ENCODE measurements at places on chromosomes 3 and 15.

DNA sequence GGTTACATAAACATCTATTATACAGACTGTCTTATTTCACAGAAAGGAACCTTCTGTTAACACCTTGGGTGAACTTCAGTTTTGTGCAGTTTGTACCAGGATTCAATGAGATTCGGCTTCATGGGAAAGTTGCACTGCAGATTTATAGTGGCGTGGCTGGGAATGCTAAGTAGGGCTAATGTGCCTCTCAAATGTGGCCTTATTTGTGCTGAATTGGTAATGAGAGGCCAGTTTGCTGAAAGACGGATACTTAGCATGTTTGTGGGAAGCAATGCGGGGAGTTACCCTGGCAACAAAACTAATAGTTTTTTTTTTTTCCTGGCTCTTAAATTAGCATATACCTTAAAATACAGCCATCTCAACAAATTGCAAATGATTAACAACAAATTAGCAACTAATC, 28.6 kb upstream of the CEMIP start:
- H3K36me3 ChIP-seq: peaks cover 4% of the 10 kb centered on the region
- no peaks in the 10 kb centered on the region for H3K27me3 ChIP-seq
- no peak overlapping the region for H3K4me3 ChIP-seq
- H3K27ac ChIP-seq: no peak overlapping the region

DNA sequence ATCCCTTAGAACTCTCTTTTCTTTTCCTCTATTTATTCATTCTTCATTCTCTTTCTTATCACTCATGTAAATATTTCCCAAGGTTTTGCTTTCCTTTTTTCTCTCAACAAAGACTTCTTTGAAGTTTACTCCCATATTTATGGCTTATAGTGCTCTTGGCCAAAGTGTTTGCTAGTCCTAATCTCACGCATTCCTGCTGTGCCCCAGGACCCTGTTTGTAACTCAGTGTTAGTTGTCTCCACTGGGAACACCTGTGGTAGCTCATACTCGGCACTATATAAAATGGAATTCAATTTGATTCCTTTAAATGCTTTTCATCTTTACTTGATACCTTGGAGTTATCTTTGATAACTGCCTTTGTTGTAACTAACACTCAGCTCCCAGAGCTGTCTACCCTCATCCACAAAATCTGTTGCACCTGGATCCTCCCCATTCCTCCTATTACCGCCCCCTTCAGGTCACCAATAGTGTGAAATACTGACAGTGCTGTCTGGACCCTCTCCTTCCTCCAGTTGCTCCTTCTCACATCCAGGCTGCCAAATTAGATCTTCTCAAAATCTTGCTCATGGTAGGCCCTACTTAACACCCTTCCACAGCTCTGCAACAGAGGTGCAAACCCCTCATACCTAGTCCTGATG, 76.8 kb downstream of the TIGIT start:
- no peaks in the 10 kb centered on the region for H3K4me1 ChIP-seq
- H3K36me3 ChIP-seq: peaks cover 5% of the 10 kb centered on the region
- no peaks in the 10 kb centered on the region for H3K27me3 ChIP-seq
- H3K4me3 ChIP-seq: no peak overlapping the region
- DNase-seq: no peak
- peak overlapping the region; percentile 29 for H3K27ac ChIP-seq

DNA sequence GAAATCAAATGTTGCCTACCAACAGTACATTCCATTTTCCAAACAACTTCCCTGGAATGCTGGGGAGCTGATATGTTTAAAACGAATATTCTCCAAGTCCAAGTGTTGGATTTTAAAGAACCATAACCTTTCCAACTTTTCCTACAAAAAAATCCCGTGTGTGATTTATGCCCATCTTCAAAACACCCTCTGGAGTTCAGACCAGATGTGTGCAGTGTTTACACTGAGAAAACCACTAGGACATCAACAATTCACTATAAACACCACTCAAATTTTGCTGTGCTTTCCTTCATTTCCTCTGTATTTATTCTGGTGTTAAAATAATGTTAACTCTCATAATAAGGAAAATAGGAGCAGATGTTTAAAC, 2.4 kb downstream of the VGLL4 start:
- no peak for DNase-seq
- H3K27ac ChIP-seq: peak overlapping the region; percentile 97
- H3K4me1 ChIP-seq: peaks cover 46% of the 10 kb centered on the region
- no peaks in the 10 kb centered on the region for H3K27me3 ChIP-seq

GRCh38 chr3:71180524-71180923, 403.0 kb downstream of the FOXP1 start:
- H3K4me3 ChIP-seq: no peak overlapping the region
- H3K27me3 ChIP-seq: no peaks in the 10 kb centered on the region
- DNase-seq: no peak
- peaks cover 4% of the 10 kb centered on the region for H3K4me1 ChIP-seq
- no peak overlapping the region for H3K27ac ChIP-seq

GRCh38 chr15:68958597-68958996, 28.3 kb downstream of the SPESP1 start:
- H3K4me1 ChIP-seq: no peaks in the 10 kb centered on the region
- no peak overlapping the region for H3K27ac ChIP-seq
- H3K4me3 ChIP-seq: no peak overlapping the region
- H3K27me3 ChIP-seq: peaks cover 81% of the 10 kb centered on the region

- H3K36me3 ChIP-seq: no peaks in the 10 kb centered on the region
- no peak for DNase-seq
- no peaks in the 10 kb centered on the region for H3K27me3 ChIP-seq
- no peak overlapping the region for H3K4me3 ChIP-seq
- H3K27ac ChIP-seq: no peak overlapping the region
These were observed 413.7 kb upstream of the TBL1XR1 start for GRCh38 chr3:177610686-177611633.

DNA sequence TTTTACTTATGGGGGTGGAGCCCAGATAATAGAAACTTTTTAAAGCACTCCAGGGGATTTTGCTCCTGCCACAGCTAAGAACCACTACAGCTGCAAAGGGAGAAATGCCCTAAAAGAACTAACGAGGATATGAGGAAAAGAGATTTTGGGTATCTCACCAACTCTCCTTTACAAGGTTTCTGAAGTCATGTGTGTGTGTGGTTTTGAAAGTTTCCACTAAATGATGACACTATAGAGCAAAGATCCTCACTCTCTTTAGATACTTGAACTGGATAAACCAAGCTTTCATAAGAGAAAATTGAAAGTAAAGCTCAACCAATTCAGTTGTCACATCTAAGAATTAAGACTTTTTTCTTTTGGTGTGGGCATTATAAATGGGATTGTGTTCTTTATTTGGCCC, 455.3 kb upstream of the ALCAM start:
- H3K36me3 ChIP-seq: no peaks in the 10 kb centered on the region
- H3K4me3 ChIP-seq: no peak overlapping the region
- no peaks in the 10 kb centered on the region for H3K27me3 ChIP-seq
- no peak overlapping the region for H3K27ac ChIP-seq
- no peaks in the 10 kb centered on the region for H3K4me1 ChIP-seq

GRCh38 chr3:123385001-123385401, 63.9 kb downstream of the ADCY5 start:
- no peak overlapping the region for H3K27ac ChIP-seq
- H3K27me3 ChIP-seq: peaks cover 52% of the 10 kb centered on the region
- no peak overlapping the region for H3K4me3 ChIP-seq
- H3K36me3 ChIP-seq: no peaks in the 10 kb centered on the region

- peaks cover 3% of the 10 kb centered on the region for H3K36me3 ChIP-seq
- H3K27ac ChIP-seq: no peak overlapping the region
- H3K4me1 ChIP-seq: no peaks in the 10 kb centered on the region
- no peak overlapping the region for H3K4me3 ChIP-seq
- DNase-seq: no peak
These were observed 30.0 kb downstream of the INSYN1 start for GRCh38 chr15:73723191-73723590.

GRCh38 chr3:15315003-15315402, 17.4 kb downstream of the SH3BP5 start:
- no peak overlapping the region for H3K4me3 ChIP-seq
- peaks cover 62% of the 10 kb centered on the region for H3K4me1 ChIP-seq
- H3K36me3 ChIP-seq: peaks cover 6% of the 10 kb centered on the region
- H3K27me3 ChIP-seq: no peaks in the 10 kb centered on the region
- peak overlapping the region; percentile 78 for H3K27ac ChIP-seq
- no peak for DNase-seq

GRCh38 chr3:5086708-5087107, 35.4 kb upstream of the ARL8B start:
- H3K27me3 ChIP-seq: peaks cover 7% of the 10 kb centered on the region
- no peak overlapping the region for H3K4me3 ChIP-seq
- DNase-seq: no peak
- H3K4me1 ChIP-seq: no peaks in the 10 kb centered on the region
- H3K27ac ChIP-seq: no peak overlapping the region

DNA sequence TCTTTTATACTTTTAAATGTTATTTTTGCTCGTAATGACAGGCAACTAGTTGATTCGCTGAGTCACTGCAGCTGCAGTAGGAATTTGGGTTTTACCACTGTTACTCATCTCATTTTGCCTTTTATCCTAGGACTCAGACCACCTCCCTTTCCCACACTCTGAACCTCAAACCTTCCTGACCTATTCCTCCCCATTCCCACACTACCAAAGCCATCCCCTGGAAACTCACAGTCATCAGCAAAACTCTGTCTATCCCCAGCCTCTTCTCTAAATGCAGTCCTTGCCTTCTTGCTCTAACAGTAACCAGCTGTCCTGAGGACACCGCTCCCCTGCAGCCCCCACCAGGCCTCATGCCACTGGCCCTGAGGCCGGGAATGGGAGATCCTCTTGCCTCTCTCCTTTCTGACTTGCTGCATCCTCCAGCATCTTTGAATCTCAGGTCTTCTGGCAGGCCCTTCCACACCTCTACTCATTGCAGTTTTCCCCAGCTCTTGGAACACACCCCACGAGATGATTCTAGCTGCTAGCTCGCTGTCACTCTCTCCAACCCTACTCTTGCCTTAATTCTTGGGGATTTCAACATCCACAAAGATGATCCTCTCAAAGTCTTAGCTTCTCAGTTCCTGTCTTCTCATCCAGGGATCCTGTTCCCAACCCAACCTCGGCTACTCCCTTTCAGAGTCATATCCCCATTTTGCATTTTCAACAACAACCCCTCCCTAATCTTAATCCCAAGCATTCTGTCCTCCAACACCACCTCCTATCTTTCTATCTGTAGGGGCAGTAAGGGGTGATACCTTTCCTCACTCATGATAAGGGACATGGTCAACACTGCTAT, 55.9 kb upstream of the C3orf80 start:
- no peaks in the 10 kb centered on the region for H3K36me3 ChIP-seq
- H3K27me3 ChIP-seq: no peaks in the 10 kb centered on the region
- no peaks in the 10 kb centered on the region for H3K4me1 ChIP-seq
- H3K4me3 ChIP-seq: no peak overlapping the region
- DNase-seq: no peak

GRCh38 chr3:142188846-142189245, 36.5 kb downstream of the GK5 start:
- no peak for DNase-seq
- no peak overlapping the region for H3K27ac ChIP-seq
- peaks cover 32% of the 10 kb centered on the region for H3K36me3 ChIP-seq
- H3K4me3 ChIP-seq: no peak overlapping the region
- H3K4me1 ChIP-seq: peaks cover 1% of the 10 kb centered on the region

DNA sequence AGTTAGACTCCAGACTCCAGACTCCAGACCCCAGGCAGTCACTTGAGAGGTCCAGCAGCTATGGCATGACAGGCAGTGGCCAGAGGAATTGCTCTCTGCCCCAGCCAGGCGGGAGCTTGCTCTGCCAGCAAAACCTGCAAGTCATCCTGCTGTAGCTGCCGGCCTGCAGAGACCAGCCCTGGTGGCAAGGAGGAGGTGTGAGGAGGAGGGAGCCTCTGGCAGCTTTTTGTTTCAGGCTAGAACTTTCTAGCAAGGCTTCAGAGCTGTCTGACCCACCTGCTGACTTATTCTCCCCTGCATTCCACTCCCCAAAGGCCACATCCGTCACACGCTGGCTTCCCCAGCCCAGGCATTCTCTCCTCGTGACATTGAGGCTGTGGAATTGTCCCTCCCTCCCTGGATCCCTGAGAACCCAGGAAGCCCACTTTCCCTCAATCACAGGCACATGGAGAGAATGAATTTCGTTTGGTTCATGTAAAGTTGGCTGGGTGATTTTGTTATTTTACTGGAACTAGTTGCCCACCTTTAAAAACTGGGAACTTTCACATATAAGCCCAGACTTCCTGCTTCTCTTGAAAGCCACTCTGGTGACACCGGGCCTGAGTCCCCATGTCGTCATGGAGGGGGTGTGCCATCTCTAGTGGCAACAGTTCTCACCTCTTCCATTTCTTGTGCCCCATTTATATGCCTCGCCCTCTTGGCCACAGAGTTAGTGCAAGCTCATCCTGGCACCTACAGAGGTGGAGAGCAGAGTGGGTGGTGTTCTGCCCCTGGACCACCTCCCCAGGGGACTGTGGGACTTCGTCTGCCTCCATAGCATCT, 82.7 kb downstream of the ABHD5 start:
- H3K4me3 ChIP-seq: no peak overlapping the region
- H3K4me1 ChIP-seq: peaks cover 11% of the 10 kb centered on the region
- peak; percentile 18 for DNase-seq
- peaks cover 11% of the 10 kb centered on the region for H3K27me3 ChIP-seq

GRCh38 chr3:102265720-102266119, 169.1 kb upstream of the ZPLD1 start:
- H3K27me3 ChIP-seq: peaks cover 23% of the 10 kb centered on the region
- H3K36me3 ChIP-seq: no peaks in the 10 kb centered on the region
- DNase-seq: no peak
- H3K4me3 ChIP-seq: no peak overlapping the region

GRCh38 chr15:101578443-101578894, 73.7 kb downstream of the TM2D3 start:
- DNase-seq: no peak
- no peaks in the 10 kb centered on the region for H3K4me1 ChIP-seq

- H3K27me3 ChIP-seq: peaks cover 92% of the 10 kb centered on the region
- peaks cover 4% of the 10 kb centered on the region for H3K4me1 ChIP-seq
- no peak overlapping the region for H3K27ac ChIP-seq
- no peak for DNase-seq
These were observed 882 bp downstream of the GXYLT2 start for GRCh38 chr3:72888546-72889309.

DNA sequence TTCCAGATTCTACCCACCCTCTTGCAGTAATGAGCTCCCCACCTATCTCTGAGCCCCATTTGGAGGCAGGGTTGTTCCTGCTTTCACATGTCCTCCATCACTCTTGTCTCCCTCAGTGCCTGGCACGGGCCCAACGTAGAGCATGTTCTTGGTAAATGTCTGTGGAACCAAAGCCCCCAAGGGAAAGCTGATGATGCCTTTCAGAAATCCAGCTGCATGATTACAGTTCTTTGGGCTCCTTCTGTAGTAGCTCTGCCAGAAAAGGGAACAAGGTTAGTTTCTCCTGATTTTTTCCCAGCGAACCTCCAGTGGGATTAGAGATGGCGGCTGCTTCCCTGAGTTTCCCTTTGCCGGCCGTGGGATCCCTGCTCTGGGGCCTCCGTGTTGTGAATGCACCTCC, 39.3 kb downstream of the CGNL1 start:
- no peak overlapping the region for H3K27ac ChIP-seq
- H3K27me3 ChIP-seq: peaks cover 44% of the 10 kb centered on the region
- H3K36me3 ChIP-seq: no peaks in the 10 kb centered on the region
- no peak overlapping the region for H3K4me3 ChIP-seq
- no peak for DNase-seq

GRCh38 chr15:25172691-25173090, 217.9 kb downstream of the SNRPN start:
- H3K4me1 ChIP-seq: no peaks in the 10 kb centered on the region
- no peaks in the 10 kb centered on the region for H3K27me3 ChIP-seq
- H3K27ac ChIP-seq: no peak overlapping the region

GRCh38 chr3:29415482-29416223, 134.8 kb downstream of the RBMS3 start:
- H3K4me3 ChIP-seq: no peak overlapping the region
- H3K27ac ChIP-seq: no peak overlapping the region
- no peak for DNase-seq
- no peaks in the 10 kb centered on the region for H3K36me3 ChIP-seq
- no peaks in the 10 kb centered on the region for H3K4me1 ChIP-seq

GRCh38 chr3:129121016-129121791, 400 bp downstream of the RAB43 start:
- H3K27me3 ChIP-seq: no peaks in the 10 kb centered on the region
- H3K4me1 ChIP-seq: peaks cover 40% of the 10 kb centered on the region
- peak; percentile 25 for DNase-seq
- peak overlapping the region; percentile 93 for H3K4me3 ChIP-seq

Measured in effector memory CD8-positive, alpha-beta T cell (primary cell).